Fibroblast of skin of left quadriceps (primary cell): ENCODE measurements at places on chromosomes 11 and 22.
A peak's percentile ranks its signal among the peaks of the same experiment; 100 is the strongest.

DNA sequence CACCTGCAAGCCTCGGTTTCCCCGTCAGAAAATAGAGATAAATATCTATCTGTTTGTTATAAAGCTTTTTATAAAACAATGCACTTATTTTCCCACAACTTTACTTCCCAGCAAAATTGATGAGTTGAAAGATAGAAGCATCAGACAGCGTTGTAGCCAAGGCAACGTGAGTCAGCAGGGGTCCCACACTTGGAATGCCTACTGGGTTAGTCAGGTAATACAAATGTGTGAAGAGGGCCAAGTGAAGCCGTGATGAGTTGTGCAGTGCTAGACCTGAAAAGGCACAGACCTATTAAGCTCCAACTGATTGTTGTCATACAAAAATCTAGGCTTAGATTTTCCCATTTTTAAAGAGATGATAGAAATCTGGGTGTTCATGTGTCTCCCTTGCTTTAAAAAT is 118.7 kb downstream of the PGR start:
- DNase-seq: no peak

DNA sequence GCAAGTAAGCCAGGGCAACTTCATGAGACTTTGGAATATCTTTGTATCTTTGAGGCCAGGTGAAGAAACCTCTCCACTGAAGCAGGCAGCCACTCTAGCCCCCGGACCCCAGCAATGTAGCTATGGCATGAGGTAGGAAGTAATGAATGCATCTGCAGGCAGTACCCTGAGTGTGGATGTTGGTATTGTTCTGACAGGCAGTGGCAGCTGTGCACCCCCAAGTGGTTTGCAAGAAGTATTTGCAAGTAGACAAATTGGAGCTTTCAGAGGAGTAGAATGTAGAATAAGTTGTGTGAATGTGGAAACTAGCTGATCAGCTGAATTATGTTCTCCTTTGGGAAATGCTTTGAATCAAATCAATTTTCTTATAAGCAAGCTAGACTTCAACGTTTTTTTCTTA is 194.4 kb upstream of the PGR start:
- DNase-seq: no peak

GRCh38 chr11:30257058-30257457 is 26.2 kb downstream of the FSHB start:
- no peak for DNase-seq

GRCh38 chr11:77723024-77723423 is 85.4 kb upstream of the CLNS1A start:
- no peak for DNase-seq

- DNase-seq: no peak
Measured at GRCh38 chr22:40432157-40432556, 61.8 kb downstream of the SGSM3 start.

- no peak for DNase-seq
Measured at GRCh38 chr22:30944986-30945385, 23.6 kb downstream of the MORC2 start.

DNA sequence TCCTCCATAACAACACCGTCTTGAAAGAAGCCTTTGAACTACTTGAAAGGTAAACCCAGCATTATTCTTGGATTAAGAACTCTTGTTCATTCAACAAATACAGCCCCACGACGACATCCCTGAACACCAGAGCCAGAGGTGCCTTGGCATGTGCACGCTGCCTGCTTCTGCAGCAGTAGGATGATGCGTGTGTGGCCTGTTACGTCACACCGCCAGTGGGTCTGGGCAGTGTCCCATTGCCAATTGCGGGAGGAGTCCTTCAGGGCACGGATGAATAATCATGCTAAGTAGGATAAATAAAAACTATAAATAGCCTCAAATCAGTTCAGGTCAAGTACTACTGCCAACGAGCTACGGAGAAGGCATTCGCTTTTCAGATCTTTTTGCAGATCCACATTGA is 380.5 kb downstream of the SHANK2 start:
- no peak for DNase-seq

DNA sequence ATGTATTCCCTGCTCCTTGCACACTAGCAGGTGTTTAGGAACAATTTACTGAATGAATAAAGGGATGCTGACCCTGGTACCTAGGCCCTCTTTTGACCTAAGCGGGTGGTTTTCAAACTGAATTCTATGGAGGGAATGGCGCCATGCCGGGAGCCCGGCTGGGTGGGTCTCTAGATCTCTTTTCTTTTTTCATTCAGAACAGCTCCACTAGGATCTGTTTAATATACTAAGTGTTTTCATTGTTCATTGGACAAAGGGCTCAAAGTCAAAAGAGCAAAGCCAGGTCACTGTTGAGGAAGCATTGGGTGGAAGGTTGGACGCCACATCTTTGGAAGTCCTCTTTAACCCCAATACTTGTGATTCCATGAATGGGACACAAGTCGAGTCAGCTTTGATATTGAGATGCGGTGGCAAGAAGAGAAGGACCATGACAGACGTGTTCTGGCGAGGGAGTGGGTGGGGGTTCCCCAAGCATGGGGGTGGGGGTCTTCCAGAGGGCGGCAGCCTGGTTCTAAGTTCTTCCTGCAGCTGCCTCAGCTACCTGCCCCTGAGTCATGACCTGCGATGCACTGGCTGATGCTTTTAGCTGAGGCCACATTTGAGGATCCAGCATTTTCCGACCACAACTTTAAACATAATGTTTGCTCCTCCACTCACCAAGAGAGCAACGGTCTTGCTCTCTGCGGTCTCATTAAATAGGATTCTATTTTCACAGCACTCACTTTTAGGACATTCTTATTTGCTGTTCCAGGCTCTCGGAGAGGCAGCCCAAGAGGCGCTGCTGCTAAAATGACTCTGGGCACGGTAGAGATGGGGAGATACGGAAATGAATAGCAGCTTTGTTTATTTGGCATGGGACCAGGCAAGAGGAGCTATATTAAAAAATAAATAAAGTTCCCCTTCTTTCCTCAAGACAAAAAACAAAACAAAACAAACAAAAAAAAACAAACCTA is 100.6 kb downstream of the FBXO7 start:
- DNase-seq: no peak

- no peak for DNase-seq
Measured at GRCh38 chr11:124793466-124794278, 6.5 kb downstream of the MSANTD2 start.

- no peak for DNase-seq
Measured at GRCh38 chr11:94788396-94788795, 20.2 kb downstream of the AMOTL1 start.

GRCh38 chr22:35111244-35111643 is 45.3 kb downstream of the ISX start:
- no peak for DNase-seq

DNA sequence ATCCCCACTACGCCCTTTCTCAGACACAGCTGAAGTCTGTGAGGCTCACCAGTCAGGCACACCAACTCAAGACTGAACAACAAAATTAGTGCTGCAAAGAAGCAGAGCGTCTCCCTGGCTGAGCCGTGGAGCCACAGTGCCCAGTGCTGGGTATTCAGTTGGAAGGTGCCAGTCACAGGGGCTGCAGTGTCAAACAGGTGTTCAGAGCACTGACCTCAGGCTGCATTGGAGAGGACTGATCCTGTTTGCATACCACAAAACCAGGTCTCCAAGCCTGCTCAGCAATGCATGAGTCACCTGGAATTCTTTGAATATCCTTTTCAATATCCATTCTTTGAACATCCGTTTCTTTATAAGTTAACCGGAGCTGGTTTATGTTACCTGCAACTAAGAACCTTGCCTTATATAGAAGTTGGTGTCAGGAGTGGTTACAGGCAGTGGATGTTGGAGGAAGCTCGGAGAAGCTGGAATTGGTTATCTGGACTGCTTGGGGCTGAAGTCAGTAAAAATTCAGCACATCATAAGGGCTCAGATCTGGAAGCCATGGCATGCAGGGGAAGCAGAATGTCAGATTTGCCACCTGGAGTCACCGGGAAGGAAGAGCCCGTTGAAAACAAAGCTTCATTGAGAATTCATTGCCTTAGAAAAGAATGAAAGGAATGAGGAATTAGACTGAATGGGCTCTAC is 30.3 kb downstream of the PDGFB start:
- DNase-seq: no peak

- peak; percentile 50 for DNase-seq
Measured at GRCh38 chr22:26610072-26610958, 7.5 kb downstream of the CRYBB1 start.

GRCh38 chr11:76695133-76695532 is 24.6 kb upstream of the LRRC32 start:
- DNase-seq: no peak

GRCh38 chr11:116738975-116739374 is 33.8 kb downstream of the BUD13 start:
- no peak for DNase-seq

DNA sequence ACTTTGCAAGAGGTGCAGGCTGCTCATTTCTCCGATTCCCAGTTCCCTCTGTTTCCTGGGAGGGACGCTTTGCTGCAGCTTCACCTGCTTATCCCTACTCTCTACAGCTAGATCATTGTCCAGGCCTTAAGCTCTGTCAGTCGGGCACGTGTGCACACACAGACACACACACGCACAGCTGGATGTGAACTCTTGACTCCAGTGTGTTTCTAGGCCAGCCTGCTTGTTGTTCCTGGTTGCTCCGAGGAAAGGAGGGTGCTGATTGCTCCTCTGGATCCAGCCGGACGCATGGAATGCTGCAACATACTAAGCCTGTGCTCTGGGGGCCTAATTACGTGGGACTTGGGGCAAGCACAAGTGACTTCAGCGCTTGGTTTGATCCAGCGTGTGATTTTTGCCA is 19.7 kb downstream of the ZNRF3 start:
- DNase-seq: no peak

DNA sequence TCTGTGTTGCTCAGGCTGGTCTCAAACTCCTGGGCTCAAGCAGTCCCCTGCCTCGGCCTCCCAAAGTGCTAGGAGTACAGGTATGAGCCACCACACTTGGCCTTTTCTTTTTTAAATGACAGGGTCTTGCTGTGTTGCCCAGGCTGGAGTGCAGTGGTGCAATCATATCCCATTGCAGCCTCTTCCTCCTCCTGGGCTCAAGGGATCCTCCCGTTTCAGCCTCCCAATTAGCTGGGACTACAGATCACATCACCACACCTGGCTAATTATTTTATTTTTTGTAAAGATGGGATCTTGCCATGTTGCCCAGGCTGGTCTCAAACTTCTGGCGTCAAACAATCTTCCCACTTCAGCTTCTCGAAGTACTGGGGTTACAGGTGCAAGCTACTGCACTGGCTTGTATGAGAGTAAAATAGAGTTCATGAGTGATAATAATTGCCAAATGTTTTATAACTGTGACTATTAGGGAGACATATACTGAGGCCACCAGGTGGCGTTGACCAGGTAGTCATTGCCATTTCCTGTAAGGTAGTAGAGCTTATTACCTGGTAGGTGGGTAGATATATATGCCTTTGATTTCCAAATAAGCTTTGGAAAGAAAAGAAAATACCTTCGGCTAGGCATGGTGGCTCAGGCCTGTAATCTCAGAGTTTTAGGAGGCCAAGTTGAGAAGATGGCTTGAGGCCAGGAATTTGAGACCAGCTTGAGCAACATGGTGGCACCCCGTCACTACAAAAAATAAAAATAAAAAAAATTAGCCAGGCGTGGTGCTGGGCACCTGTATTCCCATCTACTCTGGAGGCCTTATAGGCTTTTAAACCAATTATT is 5.4 kb downstream of the FDX1 start:
- no peak for DNase-seq

GRCh38 chr22:42401535-42402334 is 30.5 kb downstream of the NFAM1 start:
- no peak for DNase-seq

DNA sequence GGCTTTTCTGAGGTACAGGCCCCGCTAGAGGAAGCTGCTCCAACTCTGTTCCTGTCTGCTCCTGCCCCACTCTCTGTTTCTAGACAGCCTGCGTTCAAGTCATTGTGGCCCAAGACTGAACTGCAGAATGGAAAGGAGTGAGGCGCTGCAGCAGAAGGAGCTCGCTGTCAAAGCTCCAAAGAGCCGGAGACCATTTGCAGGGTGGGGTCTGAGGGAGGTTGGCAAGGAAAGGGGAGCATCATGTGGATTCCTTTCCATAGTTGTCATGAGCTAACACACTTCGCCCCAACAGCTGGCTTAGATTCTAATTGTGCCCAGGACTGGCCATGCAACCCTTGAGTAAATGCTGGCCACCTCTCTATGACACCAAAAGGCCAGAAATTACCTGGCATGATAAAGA is 18.8 kb downstream of the APOL4 start:
- DNase-seq: no peak

- DNase-seq: no peak
Measured at GRCh38 chr11:34165786-34166555, 60.5 kb downstream of the NAT10 start.

- DNase-seq: no peak
Measured at GRCh38 chr11:68970921-68971636, 9.7 kb downstream of the MRGPRD start.

- DNase-seq: no peak
Measured at GRCh38 chr11:72084076-72084475, 3.4 kb downstream of the LRRC51 start.

DNA sequence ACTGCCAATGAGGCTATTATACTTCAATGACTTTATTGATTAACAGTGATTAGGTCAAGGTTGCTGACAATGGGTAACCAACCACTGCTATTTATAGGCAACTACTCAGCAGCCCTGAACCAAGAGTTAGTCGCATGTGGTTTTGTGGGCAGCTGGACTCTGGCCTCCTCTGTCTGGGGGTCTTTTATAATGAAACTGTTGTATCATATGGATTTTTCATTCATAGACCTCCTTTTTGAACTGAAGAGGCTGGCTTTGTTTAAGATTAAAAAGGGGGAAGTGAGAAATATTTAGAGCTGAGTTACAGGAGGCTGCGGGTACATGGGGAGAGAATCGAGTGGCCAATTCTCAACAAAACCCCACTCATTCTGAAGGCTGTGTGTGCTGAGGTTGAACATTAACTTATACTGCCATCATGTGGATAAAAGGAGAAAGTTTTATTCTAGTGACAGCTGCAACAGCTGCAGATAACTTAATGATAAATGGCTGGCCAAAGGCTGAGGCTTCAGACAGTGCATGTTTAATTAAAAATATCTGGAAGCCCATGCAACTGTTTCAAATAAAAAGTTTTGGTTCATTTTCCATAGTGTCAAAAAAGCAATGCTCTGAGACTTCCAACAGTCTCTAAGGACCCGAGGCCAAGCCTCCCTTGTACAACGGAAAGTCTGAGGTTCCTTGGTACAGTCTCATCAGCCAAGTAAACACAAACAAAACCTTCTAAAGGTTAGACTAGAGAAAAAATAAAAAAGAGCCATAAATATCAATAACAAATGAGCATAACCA is 682.6 kb downstream of the KCNA4 start:
- DNase-seq: peak; percentile 60

DNA sequence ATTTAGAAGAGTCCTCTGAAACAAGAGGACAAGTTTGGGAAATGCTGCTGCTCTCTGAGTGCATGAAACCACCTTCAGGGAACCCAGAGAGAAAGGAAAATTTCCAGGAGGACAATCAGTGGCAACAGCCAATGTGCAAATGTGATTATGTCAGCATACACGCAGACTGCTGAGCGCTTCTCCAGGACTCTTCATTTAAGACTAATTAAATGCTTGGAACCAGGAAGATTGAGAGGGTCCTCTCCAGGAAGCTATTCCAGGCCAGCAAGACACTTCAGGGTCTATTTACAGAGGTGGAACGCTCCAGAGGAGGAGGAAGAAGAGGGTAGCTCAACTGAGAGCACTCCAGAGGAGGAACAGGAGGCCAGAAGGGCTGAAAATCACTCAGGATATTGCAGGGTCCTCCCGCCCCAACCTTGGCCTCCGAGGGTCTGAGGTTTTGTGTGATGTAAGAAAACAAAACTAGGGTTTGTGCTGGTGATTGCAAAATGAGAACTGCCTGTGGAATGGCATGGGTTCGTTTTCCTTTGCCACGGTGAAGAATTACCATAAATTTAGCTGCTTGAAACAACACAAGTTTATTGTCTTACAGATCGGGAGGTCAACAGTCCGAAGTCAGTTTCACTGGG is 14.1 kb upstream of the HTR3A start:
- no peak for DNase-seq

- DNase-seq: no peak
Measured at GRCh38 chr22:19130959-19131684, at the start of gene TSSK2. Gene TSSK2, plus strand, starts transcription at chr22:19131308. Its CDS starts 92 bp downstream, at chr22:19131400.
